ENCODE measurements at places on chromosomes 6 and 20.

GRCh38 chr20:31516651-31517050 is 2.4 kb downstream of the HM13 start:
- no peak for DNase-seq

DNA sequence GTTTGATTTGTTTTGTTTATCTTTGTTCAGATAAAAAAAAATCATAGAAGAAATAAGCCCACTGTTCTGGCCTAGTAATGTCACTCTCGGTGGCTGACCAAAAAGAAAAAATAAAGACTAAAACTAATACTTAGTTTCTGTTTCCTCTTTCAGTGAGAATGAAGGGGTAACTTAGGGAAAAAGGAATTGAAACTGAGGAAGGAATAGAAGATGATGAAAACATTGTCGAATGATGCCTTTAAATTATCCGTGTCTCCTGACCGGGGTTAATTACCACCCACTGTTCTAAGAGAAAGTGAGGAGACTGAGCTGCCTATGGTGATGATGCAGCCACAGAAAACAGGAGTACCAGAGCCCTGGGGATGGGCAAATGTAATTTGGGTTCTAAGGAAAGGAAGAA is 73.1 kb downstream of the PTCHD4 start:
- DNase-seq, result no peak

- no peak for DNase-seq
These were observed 76.1 kb downstream of the COL19A1 start for GRCh38 chr6:69942485-69942884.

- no peak for DNase-seq
These were observed 594.5 kb downstream of the RFPL4B start for GRCh38 chr6:112941613-112942012.

DNA sequence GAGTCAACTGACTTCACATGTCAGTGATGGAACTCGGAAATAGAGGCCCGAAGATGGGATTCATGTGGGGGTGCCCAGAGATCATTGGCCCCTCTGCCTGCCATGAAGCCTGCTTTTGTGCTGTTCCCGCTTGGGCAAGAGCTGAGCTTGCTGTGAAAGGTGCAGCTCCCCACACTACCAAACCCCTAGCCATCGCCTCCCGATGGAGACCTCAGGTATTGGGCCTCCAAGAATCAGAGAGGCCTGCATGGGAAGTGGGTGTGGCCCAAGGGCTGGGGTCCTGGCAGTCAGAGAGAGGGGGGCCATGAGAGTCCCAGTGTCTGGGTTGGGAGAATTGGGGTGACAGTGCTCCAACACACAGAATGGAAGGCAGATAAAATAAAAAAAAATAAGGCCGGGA is 160.9 kb downstream of the SOD2 start:
- DNase-seq, result no peak

- no peak for DNase-seq
These were observed 515.7 kb downstream of the NKAIN2 start for GRCh38 chr6:124319410-124319809.

- DNase-seq, result peak; percentile 52
These were observed 71.7 kb downstream of the RCAN2 start for GRCh38 chr6:46419576-46420002.

- no peak for DNase-seq
These were observed 24.9 kb upstream of the FUCA2 start for GRCh38 chr6:143536461-143536865.

- no peak for DNase-seq
These were observed 10.0 kb upstream of the CD93 start for GRCh38 chr20:23096097-23096496.

- no peak for DNase-seq
These were observed 157.5 kb downstream of the GRM4 start for GRCh38 chr6:33988121-33989015.

DNA sequence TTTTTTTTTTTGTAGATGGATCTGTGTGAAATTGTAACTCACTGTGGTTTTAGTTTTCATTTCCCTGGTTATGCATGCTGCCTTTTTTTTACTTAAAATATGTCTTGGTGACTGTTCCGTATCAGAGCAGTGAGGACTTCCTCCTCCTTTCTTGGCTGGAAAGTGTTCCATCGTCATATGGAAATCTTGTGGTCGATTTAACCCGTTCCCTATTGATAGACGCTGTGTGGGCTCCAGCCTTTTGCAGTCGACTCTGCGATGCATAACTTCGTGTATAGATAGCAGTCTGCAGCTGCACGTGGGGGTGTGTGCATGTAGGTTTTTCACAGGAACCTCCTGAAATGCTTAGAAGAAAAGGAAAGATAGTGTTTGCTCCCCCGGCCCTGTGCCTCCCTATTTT is 28.1 kb upstream of the PNPLA1 start:
- no peak for DNase-seq

GRCh38 chr20:62405108-62405980 is 1.7 kb downstream of the CABLES2 start:
- DNase-seq, result no peak

DNA sequence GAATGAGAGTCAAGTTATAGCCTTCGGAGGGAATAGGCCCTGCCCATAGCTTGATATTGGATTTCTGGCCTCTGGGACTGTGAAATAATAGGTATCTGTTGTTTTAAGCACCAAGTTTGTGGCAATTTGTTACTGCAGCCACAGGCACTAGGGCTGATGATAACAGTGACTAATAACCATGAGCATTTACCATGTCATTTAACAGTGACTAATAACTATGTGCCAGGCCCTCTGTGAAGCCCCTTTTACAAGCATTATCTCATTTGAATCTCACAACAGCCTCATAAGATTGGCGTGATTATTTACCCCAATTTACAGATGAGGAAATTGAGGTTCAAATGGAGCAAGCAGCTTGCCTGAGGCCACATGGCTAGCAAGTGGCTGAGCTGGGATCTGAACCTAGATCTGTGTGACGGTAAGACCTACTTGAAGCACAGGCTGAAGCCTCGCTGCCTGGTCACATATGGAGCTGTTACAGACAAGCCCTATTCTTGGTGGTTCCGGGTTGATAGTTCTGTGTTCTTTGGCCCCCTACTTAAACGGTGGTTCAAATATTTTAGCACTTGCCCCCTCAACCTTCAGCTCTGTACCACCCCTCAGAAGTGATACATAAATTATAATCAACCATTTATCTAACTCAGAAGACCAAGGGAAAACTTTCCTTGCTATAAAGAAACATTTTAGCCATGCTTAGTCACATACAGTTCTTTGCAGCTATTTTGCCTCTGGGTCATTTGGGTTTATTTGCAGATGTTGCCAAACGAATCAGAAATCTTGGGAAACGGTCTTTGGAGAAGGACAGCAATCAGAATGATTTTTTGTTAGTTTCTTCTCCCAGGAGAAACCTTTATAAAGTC is 98.3 kb downstream of the ELOVL5 start:
- DNase-seq, result no peak

- DNase-seq, result no peak
These were observed 64.7 kb downstream of the DNAAF9 start for GRCh38 chr20:3342766-3343165.

DNA sequence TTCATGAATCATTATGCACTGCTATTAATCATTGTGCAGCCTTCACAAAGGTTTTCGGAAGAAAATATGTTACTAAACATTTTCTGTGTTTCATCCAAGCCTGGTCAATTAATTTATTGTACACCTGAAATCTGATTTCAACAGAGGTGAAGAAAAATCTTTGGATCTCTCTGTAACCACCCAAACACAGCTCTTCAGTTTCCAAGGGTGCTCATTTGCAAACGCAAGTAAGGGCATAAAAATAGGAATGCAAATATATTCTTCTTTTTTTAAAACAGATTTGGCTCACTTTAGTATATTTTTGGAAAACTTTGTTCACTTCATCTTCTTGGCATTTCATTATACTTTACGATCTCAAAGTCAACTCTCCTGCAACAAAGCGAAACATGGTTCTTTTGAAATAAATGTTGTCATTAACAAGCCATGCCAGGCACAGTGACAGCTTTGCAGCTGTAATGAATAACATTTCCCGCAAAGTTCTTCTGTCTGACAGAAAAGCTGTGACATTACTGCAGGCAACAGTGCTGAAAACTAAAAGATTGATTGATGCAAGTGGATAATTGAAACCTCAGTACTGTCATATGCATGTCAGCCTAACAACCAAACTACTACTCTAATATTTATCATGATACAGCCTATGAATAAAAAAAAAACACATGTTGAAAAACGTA is 348.3 kb downstream of the FRK start:
- no peak for DNase-seq

DNA sequence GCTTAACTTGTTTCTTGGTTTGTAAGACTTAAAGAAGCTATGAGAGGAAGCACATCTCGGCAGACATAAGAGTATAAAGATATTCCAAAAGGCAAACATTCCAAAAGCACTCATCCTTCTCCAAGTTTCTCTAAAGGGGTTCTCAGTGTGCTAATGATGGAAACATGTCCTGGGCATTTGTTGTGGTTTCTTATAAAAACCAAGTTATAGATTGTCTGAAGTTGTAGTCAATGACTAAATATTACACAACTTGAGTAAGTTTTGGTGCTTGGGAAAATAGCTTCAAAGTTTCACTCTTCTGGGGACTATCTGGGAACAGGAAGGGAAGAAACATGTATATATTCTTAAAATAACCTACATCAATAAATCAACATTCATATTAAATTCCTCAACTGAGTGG is 128.3 kb upstream of the TBX18 start:
- DNase-seq, result no peak

DNA sequence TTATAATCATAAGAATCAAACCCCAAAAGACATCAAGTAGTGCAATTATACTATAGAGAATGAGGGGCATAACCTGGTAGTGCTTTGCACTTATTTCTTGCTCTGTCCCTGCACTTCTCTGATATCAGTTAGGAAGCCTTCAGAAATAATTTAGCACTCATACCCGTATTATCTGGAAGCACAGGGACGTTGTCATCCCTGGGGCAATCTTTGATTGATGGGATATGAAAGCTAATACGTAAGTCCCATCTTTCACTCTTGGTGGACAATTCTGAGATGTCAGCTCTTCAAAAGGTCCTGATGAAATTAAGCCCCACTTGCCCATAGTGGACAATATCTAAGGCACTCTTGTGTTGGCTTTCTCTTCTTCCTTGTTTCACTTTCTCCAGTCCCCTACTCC is 144.9 kb downstream of the HACE1 start:
- no peak for DNase-seq

DNA sequence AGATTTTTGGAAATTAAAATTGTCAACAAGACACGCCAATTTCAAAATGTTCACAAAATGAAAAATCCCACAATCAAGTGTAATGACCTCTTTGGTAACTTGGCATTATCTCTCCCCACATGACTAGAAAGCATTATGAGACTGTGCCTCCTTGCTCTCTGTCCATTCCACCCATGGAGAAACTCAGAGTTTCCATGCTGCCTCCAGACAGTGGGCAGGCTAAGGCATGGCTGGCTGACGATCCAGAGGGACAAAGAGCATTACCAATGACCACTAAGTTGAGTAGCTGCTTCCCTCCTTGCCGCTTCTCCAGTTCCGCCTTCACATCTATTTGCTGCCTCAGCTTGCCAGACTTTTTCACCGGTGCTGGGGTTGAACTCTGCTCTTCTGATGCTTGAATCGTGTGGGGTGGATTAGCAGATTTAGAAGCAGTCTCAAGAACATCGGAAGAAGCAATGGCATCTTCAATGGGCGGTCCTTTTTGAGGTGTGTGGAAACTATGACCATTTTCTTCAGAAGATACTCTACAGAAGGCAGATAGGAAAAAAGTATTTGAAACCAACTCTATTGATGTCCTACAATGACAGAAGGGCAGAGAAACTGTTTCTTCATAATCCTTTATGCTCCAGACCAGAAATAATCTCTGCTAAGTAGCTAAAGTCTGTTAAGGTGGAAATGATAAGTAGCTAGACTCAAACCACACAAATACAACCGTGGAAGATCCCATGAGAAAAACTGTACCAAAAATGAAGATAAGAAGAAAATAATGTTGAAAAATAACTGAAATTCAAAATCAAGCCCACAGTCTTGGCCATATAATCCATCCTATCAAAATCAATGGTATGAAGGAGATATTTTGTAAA is 47.5 kb upstream of the ALDH8A1 start:
- no peak for DNase-seq

GRCh38 chr6:88263591-88263990 is 97.4 kb upstream of the CNR1 start:
- DNase-seq, result no peak

DNA sequence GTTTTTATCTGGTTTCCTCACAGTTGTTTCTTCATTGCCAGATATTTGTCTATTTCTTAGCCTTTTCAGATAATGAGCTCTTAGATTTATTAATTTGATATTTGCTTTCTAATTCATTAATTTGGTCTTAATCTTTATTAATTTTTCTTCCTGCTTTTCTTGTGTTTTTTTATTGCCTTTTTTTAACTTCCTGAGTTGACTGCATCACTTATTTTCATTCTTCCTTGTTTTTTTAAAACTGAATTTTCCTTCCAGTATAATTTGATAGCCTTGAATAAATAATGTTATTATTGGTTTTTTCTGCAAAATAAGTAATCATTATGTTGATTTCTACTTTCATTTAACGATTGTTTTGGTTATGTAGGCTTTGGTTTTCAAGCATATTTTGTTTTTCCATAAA is 91.5 kb downstream of the RNF144B start:
- DNase-seq, result no peak

DNA sequence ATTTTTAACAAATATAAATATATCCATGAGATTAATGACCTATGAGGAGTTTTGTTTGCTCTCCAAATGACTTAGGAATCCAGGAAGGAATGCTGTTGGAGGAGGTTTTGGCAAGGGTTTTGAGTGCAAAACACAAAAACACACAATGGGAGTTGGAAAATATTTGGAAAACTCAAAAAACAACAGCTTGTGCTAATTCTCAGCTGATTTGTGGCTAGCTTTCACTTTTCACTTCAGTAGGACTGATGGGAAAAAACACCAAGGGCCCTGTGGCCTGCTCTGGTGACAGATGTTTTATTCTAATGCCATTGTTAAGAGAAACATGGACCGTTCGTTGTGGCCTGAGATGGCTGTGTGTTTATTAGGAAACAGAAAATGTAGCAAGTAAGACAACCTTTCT is 113.9 kb downstream of the ALDH8A1 start:
- no peak for DNase-seq

GRCh38 chr6:134805168-134805567 is 144.7 kb downstream of the ALDH8A1 start:
- no peak for DNase-seq

- no peak for DNase-seq
These were observed 11.1 kb downstream of the BTN2A1 start for GRCh38 chr6:26468829-26469228.

DNA sequence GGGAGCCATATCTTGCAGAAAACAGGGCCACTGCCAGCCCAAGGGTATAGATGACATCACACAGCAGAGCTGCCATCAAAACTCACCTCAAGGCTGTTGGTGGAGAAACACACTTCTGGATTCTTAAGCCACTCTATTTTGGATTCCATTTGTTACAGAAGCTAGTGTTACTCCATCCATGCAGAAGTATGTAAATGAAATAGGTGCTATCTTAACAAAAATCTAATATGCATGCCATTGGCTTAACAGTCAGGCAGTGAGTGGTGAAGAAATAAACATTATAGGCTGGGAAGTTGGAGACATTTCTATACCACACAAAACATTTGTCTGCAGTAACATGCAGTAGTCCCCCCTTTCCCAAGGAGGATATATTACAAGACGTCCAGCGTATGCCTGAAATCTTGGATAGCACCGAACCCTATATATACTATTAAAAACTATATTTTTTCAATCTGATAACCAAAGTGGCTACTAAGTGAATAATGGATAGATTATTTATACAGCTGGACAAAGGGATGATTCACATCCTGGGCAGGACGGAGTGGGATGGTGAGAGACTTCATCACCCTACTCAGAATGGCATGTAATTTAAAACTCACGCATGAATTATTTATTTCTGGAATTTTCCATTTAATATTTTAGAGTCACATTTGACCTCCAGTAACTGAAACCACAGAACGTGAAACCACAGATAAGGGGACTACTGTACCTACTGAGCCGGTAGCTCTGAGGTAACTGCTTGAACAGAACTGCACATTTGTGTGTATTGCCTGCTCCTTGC is 160.0 kb upstream of the PLN start:
- no peak for DNase-seq

Data from H1 (cell line).